Activated T-helper 2 cell treated with anti-CD3 and anti-CD28 coated beads, Interferon-gamma antibody, Interleukin-2, Interleukin-4, amounts not matched to agents 10 μg/mL and 5 μg/mL and 100 μg/mL, durations not matched to agents 14 hours and 24 hours and 36 hours (primary cell): ENCODE measurements at places on chromosomes 16 and 17. TPM values are rescaled to one million over a fixed set of nuclear protein-coding genes. Genes with fewer than 3 reads are reported as not detected.

Gene C16orf89
- not detected in 2 replicates for total RNA-seq

Gene SLC16A11
- 0.37 and 0.46 TPM in 2 replicates for total RNA-seq

DNA sequence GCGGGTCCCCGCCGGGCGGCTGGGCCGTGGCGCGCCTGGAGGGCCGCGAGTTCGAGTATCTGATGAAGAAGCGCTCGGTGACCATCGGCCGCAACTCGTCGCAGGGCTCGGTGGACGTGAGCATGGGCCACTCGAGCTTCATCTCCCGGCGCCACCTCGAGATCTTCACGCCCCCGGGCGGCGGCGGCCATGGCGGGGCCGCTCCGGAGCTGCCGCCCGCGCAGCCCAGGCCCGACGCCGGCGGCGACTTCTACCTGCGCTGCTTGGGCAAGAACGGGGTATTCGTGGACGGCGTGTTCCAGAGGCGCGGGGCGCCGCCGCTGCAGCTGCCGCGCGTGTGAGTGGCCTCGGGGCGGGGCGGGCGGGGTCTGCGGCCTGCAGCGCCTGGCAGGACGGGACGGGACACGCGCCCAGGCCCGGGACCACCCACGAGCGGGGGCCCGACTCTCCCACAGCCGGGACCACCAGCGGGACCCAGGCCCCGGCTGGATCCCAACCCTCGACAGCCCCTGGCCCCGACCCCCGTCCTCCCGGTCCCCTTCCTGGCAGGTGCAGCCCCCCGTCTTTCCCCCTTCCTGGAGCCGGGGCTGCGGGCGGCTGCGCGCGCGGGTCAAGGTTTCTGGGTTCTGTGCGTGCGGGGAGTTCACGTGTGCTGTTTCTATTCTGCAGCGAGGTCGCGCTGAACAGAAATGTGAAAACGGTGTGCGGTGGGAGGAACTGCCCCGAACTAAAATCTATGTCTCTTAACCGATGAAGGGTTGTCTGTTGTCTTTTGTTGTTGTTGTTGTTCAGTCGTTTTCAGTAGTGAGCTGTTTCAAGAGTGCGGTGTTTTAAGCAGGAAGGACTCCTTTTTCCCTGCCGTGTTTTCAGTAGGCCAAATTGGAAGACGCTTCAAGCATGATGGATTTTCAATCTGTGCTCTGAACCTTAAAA, 705 bp downstream of the FOXK2 start:
- peak; percentile 36 for DNase-seq

GRCh38 chr17:29664743-29665480, 42.2 kb upstream of the CORO6 start:
- DNase-seq = no peak

DNA sequence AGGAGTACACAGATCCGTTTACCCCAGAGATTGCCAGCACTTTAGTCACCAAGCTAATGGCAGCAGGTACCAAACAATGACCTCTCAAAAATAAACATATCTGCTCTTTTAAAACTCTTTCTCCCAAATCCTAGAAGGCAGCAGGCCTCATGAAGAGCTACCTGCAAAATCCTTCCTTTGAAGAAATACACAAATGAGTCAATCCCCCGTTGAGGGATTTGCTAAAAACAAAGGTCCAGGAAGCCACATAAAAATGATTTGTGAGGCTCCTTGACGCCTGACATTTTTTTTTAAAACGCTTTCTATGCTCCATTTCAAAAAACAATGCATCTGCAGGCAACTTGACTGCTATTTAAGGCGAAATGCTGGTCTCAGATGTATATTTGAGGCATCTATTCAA, 58.2 kb downstream of the NACA2 start:
- no peak for DNase-seq

GRCh38 chr16:48102083-48103008, 53.4 kb downstream of the ABCC12 start:
- no peak for DNase-seq
